Activated CD8-positive, alpha-beta memory T cell treated with anti-CD3 and anti-CD28 coated beads, Interleukin-2, amount 10 ng/mL, durations not matched to agents 7 days and 5 days (primary cell): ENCODE measurements at places on chromosomes 4 and X. TPM values are rescaled to one million over a fixed set of nuclear protein-coding genes. Genes with fewer than 3 reads are reported as not detected.

The AMBN gene
- not detected for total RNA-seq

The AMOT gene
- 0.28 TPM for total RNA-seq

The STATH gene
- not detected for total RNA-seq

The ELOVL6 gene
- total RNA-seq: 27.5 TPM

The EDNRA gene
- total RNA-seq: not detected

The KLHL34 gene
- 0.16 TPM for total RNA-seq

The SNCA gene
- total RNA-seq: 2.0 TPM

The C4orf51 gene
- total RNA-seq: not detected

The NKX6-1 gene
- not detected for total RNA-seq

The AKAP14 gene
- not detected for total RNA-seq

DNA sequence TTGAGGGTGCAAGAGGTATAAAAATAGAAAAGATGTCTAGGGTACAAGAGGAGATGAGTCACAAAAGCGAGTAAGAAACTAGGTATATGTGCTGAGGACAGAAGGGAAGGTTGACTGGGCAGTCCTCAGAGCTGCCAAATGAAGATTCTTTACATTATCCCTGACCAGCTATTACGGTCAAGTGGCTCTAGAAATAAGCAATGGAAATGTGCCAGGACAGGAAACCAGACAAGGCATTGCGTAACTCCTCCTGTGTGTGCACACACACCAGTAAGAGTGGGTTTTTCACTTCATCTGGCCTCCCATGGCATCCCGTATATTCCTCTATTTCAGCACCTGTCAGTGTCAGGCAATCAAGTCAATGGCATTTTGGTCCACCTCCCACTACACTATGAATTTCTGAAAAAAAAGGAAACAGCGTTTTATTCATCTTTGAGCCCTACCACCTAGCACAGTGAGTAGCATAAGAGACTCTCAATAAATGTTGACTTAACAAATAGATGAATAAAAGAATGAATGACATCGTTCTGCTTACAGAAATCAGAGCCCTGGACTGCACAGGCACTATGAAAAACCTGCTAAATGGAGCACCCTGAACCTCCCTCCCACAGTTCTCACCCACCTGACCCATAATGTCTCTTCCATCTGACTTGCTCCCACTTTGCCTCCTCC is 62.6 kb upstream of the KLF3 start:
- H3K36me3 ChIP-seq: no peaks in the 10 kb centered on the region
- H3K4me3 ChIP-seq: no peak overlapping the region
- DNase-seq: no peak

- H3K4me1 ChIP-seq: no peaks in the 10 kb centered on the region
- no peak overlapping the region for H3K27ac ChIP-seq
- DNase-seq: no peak
- H3K36me3 ChIP-seq: no peaks in the 10 kb centered on the region
- no peaks in the 10 kb centered on the region for H3K27me3 ChIP-seq
Observed at GRCh38 chr4:21013501-21013900, 313.2 kb downstream of the PACRGL start.

- no peak for DNase-seq
- no peaks in the 10 kb centered on the region for H3K27me3 ChIP-seq
- H3K4me1 ChIP-seq: peaks cover 22% of the 10 kb centered on the region
Observed at GRCh38 chr4:110160618-110161017, 37.8 kb downstream of the ELOVL6 start.

- H3K27ac ChIP-seq: no peak overlapping the region
- H3K27me3 ChIP-seq: peaks cover 23% of the 10 kb centered on the region
- no peak overlapping the region for H3K4me3 ChIP-seq
- H3K36me3 ChIP-seq: no peaks in the 10 kb centered on the region
Observed at GRCh38 chr4:47835494-47835893, 2.4 kb downstream of the CORIN start.

- H3K4me1 ChIP-seq: no peaks in the 10 kb centered on the region
- DNase-seq: no peak
- no peak overlapping the region for H3K4me3 ChIP-seq
- no peak overlapping the region for H3K27ac ChIP-seq
- H3K27me3 ChIP-seq: no peaks in the 10 kb centered on the region
Observed at GRCh38 chr4:61545902-61546480, 345.9 kb downstream of the ADGRL3 start.

- H3K36me3 ChIP-seq: no peaks in the 10 kb centered on the region
- no peaks in the 10 kb centered on the region for H3K27me3 ChIP-seq
- no peaks in the 10 kb centered on the region for H3K4me1 ChIP-seq
- no peak overlapping the region for H3K4me3 ChIP-seq
- H3K27ac ChIP-seq: no peak overlapping the region
- DNase-seq: no peak
Observed at GRCh38 chrX:143571521-143571920, 54.2 kb upstream of the SPANXN3 start.

GRCh38 chr4:25560605-25561004 is 95.0 kb upstream of the SLC34A2 start:
- H3K27ac ChIP-seq: no peak overlapping the region
- DNase-seq: no peak
- no peaks in the 10 kb centered on the region for H3K27me3 ChIP-seq
- H3K4me3 ChIP-seq: no peak overlapping the region
- no peaks in the 10 kb centered on the region for H3K4me1 ChIP-seq

- H3K4me1 ChIP-seq: peaks cover 3% of the 10 kb centered on the region
- no peaks in the 10 kb centered on the region for H3K36me3 ChIP-seq
- H3K27ac ChIP-seq: no peak overlapping the region
- no peak for DNase-seq
- peaks cover 4% of the 10 kb centered on the region for H3K27me3 ChIP-seq
Observed at GRCh38 chr4:102007959-102008425, 217.5 kb downstream of the BANK1 start.

DNA sequence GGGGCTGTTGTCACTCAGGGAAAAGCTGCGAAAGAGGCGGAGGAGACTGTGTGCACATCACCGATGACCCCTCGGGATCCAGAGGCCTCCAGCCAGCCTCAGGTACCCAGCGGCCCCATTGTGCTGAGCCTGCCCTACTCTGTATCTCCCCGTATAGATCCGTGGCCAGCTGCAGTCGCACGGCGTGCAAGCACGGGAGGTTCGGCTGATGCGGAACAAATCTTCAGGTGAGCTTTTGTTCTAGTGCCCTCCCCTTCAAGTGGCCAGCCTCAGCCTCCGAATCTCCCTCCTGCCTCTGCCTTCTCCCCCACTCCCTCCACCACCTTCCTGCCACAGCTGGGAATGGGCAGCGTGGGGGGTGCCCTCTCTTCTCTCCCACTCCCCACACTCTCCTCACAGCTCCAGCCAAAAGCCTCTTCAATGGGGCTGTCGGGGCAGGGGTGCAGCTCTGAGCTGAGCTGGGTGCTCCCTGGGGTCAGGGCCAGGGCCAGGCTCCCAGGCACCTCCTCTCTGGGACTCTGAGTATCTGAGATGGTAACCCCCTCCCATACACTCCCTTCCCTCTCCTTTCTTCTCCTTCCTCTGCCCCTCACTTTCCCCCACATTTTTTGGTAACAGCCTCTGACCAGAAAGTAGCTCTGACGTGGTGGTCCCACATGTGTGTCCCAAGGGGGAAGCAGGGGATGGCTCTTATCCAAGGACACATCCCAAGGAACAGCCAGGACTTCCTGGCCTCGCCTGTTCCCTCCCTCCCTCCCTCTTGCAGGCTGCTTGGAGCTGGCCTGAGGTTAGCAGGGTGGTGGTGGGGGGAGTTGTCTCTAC is 20.4 kb upstream of the UBA1 start:
- H3K27me3 ChIP-seq: no peaks in the 10 kb centered on the region
- H3K36me3 ChIP-seq: peaks cover 10% of the 10 kb centered on the region
- DNase-seq: no peak
- H3K4me3 ChIP-seq: no peak overlapping the region
- H3K4me1 ChIP-seq: peaks cover 11% of the 10 kb centered on the region

- no peak for DNase-seq
- no peaks in the 10 kb centered on the region for H3K36me3 ChIP-seq
- no peaks in the 10 kb centered on the region for H3K4me1 ChIP-seq
- H3K27ac ChIP-seq: no peak overlapping the region
- no peak overlapping the region for H3K4me3 ChIP-seq
Observed at GRCh38 chr4:133186210-133186609, 37.1 kb downstream of the PCDH10 start.

DNA sequence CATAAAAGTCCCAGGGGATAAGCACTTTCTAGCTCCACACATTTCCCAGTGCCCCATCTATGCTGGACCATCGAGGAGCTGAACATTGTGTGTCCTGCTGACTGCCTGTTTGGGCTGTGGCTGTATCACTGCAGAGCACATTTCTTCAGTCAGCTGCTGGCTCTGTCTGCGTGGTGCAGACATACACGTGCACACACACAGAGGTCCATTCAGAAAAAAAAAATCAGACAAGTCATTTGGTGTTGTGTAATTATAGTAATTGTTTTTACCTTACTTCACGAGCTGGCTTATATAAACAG is 1.1 kb upstream of the PDLIM3 start:
- H3K4me3 ChIP-seq: no peak overlapping the region
- no peak for DNase-seq
- H3K4me1 ChIP-seq: peaks cover 4% of the 10 kb centered on the region
- no peaks in the 10 kb centered on the region for H3K36me3 ChIP-seq

DNA sequence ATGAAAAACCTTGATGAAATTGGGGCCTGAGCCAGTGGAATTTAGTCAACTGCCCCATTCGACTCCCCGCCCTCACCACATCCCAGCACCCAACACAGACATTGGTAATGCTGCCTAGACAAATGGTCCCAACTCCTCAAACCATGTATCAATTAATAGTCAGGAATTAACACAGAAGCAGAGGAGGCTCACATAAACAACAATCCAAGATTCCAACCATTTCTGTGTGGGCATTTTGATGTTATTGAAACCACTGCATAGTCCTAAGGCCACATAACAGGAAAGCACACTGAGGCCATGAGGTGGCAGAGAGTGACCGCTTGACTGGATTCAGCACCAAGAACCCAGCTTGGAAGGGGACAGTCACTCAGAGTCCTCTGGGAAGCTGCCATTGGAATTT is 22.5 kb upstream of the PTCHD1 start:
- no peaks in the 10 kb centered on the region for H3K4me1 ChIP-seq
- DNase-seq: no peak
- H3K4me3 ChIP-seq: no peak overlapping the region

DNA sequence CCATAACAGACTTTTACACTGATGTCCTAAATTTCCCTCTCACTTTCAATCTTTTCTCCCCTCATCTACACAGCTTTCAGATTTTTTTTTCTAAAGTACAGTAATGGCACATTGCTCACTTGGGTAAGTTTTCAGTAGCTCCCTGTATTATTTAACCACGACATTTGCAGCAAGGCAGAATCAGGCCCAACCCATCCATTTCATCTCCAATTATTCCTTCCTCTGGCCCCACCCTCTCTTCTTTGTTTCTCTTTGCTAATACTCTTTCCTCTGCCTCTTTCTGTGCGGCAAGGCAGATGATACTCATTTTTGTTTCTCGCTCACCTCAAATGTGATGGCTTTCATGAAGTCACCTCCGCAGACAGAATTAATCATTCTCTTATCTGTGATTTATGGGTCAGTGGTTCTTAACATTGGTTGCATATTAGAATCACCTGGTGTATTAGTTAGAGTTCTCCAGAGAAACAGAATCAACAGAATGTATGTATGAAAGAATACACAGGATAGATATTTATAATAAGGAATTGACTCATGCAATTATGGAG is 43.4 kb upstream of the GATB start:
- H3K4me3 ChIP-seq: no peak overlapping the region
- no peak overlapping the region for H3K27ac ChIP-seq
- H3K27me3 ChIP-seq: no peaks in the 10 kb centered on the region
- no peak for DNase-seq
- H3K4me1 ChIP-seq: no peaks in the 10 kb centered on the region

GRCh38 chr4:57369446-57369845 is 259.3 kb upstream of the IGFBP7 start:
- DNase-seq: no peak
- no peak overlapping the region for H3K4me3 ChIP-seq
- H3K27me3 ChIP-seq: no peaks in the 10 kb centered on the region
- H3K4me1 ChIP-seq: no peaks in the 10 kb centered on the region

DNA sequence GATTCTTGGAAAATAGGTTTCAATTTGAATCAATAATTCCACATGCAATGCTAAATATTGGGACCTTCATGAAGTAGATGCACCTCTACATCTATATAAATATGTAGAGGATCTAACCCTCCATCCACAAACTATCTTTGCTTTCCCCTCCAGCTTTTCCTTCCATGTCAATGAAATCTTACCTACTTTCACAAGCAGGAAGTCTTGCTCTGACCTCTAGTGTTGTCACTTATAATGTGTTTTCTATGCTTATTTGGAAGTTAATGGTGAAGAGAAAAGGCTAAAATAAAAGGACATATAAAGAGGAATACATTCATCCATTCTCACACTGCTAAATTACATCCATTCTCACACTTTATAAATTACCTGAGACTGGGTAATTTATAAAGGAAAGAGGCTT is 472.7 kb upstream of the DIAPH2 start:
- H3K27me3 ChIP-seq: no peaks in the 10 kb centered on the region
- DNase-seq: no peak
- no peaks in the 10 kb centered on the region for H3K4me1 ChIP-seq
- H3K4me3 ChIP-seq: no peak overlapping the region
- no peaks in the 10 kb centered on the region for H3K36me3 ChIP-seq

DNA sequence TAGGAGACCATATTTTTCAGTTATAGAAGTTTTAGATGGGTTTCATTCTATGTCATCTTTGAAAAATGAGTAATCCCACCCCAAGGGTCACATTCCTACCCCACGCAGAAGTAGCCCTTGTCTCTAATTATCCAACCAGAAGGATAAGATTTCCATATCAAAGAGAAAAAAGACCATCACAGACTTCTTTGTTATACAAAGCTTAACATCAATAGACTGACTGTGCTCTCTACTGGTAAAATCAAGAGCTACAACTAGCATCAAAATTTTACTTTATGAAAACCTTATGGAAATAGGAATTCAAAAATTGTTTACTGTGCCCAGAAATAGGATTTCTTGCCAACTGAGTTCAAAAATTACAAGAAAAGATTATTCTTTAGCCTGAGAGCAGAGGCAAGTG is 24.9 kb downstream of the TNMD start:
- peaks cover 27% of the 10 kb centered on the region for H3K27me3 ChIP-seq
- no peak overlapping the region for H3K27ac ChIP-seq
- peaks cover 4% of the 10 kb centered on the region for H3K4me1 ChIP-seq
- DNase-seq: no peak
- H3K4me3 ChIP-seq: no peak overlapping the region

GRCh38 chr4:5893004-5893580 is at the start of gene CRMP1:
CRMP1 (minus strand) TSS chr4:5893086; CDS start chr4:5892969, 117 bp downstream.
- H3K27ac ChIP-seq: no peak within 1 kb of the TSS

DNA sequence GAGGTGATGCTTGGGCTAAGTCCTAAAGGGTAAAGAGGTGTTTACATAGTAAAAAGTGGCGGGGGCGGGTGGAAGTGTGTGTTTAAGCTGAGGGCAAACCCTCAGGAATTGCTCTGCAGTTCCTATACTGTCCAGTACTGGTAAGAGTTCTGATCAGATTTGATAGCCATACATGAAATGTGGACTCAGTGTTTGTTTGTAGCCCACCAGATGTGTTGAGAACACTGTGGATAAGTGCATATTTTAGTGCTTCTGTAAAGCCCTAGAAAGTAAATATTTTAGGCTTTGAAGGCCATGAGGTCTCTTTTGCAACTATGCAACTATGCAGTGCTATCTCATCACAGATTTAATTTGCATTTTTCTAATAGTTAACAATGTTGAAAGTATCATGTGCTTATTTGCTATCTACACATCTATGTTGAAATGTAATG is 80.7 kb upstream of the EOLA2 start:
- no peaks in the 10 kb centered on the region for H3K36me3 ChIP-seq
- no peak overlapping the region for H3K27ac ChIP-seq
- H3K4me1 ChIP-seq: peaks cover 2% of the 10 kb centered on the region
- H3K27me3 ChIP-seq: no peaks in the 10 kb centered on the region
- no peak overlapping the region for H3K4me3 ChIP-seq
- no peak for DNase-seq
